ENCODE measurements at places on chromosomes 16 and 17.

DNA sequence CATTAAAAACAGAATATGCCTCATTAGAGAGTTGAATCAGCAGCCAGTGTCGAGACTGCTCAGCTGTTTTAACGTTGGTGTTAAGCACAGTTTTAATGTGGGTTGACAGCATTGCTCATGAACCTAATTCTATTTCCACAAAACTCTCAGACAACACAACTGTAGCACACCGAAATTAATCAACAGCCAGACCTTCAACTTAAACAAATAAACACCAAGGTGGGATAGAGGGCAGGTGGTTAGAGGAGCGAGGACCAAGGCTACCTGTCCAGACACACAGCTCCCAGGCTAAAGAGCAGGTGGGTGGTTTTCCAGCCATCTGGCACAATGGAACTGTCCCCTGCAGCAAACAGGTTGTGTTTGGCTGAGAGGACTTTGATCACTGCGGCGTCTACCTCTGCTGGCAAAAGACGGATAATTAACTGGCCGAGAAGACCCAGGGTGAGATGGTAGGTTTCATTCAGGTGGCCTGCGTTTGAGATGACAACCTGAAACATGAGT, 69.6 kb upstream of the ATP2A3 start:
- DNase-seq: no peak

DNA sequence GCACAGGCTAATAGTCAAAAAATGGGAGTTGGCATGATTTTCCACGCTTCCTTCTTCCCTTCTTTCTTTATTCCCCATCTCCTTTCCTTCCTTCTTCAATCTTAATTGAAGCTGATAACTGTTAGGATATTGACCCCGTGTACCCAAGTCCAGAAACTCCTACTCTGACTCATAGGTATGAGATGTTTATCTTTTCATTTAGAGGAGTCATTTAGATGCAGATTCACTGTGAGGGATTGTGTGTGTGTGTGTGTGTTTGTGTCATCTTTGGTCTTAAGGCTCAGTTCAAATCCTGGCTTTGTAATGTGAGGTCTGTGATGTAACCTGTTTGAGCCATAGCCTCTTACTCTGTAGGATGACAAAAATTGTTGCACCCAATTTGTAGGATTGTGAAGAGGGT, 332.0 kb upstream of the MAF start:
- DNase-seq: no peak

GRCh38 chr17:74520016-74520434, 11.2 kb downstream of the CD300LB start:
- DNase-seq: no peak

DNA sequence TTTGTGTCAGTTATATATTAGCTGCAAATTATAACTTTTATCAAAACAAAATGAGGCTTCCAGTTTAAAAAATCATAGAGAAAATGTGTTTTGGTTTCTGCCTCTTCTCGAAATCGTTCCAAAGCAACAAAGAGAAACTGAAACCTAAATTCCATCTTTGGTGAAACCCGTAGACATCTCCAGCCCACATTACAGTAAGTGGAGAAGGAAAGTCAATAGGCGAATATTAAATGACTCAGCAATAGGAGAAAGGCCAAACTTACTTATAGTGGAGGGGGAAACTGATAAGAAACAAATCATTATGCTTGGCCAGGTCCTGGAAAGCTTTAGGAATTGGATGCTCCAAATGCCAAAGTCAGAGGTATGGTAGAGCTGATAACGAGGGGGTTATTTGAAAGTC, 103.0 kb upstream of the SHISA6 start:
- no peak for DNase-seq

- no peak for DNase-seq
Measured at GRCh38 chr17:35243561-35244340, 879 bp downstream of the SLFN5 start.

GRCh38 chr16:58417600-58417999, 25.3 kb downstream of the GINS3 start:
- no peak for DNase-seq

All from dorsolateral prefrontal cortex (tissue), 122 donors.